ENCODE measurements at places on chromosomes 5 and 9.

DNA sequence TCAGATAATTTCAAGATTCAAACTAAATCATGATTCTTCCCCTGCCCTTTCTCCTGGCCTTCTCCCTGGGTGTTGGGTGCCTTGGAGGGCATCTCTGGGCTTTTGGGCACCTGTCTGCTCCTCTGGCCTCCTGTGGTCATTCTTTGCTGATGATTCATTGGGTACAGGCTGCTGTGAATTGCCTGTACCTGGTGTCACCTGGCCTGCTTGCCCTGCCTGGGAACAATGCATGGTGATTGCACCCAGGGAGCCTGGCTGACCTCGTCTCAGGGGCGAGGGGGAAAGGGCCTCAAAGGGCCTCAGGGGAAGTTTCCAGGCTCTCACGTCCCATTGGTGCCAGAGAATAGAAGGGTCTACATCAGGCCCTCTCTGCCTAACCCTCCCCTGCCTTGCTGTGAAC lies 20.1 kb upstream of the CKMT2 start:
- no peak for DNase-seq

GRCh38 chr5:142561486-142562097 lies 124.3 kb downstream of the FGF1 start:
- no peak for DNase-seq

GRCh38 chr9:22423566-22423965 lies 23.1 kb upstream of the DMRTA1 start:
- DNase-seq = no peak

GRCh38 chr9:20620650-20621470 lies 1.4 kb downstream of the MLLT3 start:
- no peak for DNase-seq

DNA sequence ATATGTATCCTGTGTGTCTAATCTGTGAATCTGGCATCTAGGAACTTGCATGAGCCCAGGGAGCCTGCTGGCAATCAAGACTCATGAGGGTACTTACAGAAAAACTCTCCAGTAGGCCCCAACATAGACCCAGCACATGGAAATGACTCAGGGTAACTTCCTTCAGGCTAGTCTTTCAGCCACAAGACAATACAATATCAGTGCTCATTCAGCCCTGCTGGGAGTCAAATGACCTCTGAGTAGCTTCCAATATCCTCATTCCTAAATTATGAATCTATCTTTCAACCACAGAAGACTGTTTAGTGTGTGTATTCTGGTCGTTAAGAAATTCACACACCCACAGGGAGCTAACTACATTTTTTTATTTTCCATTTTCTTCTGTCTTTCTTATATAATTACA lies 1273.0 kb downstream of the EFNA5 start:
- DNase-seq = no peak

DNA sequence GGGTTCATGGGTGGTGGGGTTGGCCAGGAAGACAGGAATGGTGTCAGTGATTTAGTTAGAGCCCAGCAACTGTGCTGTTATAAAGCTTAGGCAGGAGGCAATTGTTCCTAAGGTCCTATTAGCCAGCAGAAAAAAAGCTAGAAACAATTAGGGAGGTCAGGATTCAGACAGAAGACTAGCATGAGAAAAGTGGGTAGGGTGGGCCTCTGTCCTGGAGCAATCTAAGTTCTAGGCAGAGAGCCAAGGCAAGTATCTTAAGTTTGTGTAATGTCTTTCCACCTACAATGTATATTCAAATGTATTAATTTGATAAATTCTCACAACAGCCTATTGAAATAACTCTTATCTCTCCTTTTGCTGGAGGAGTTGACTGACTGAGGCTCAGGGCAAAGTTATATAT lies 6.1 kb upstream of the ZFAND5 start:
- no peak for DNase-seq

- no peak for DNase-seq
Observed at GRCh38 chr9:22731786-22732185, 285.2 kb downstream of the DMRTA1 start.

GRCh38 chr9:126945682-126946081 lies 31.1 kb downstream of the RALGPS1 start:
- DNase-seq = peak; percentile 57

DNA sequence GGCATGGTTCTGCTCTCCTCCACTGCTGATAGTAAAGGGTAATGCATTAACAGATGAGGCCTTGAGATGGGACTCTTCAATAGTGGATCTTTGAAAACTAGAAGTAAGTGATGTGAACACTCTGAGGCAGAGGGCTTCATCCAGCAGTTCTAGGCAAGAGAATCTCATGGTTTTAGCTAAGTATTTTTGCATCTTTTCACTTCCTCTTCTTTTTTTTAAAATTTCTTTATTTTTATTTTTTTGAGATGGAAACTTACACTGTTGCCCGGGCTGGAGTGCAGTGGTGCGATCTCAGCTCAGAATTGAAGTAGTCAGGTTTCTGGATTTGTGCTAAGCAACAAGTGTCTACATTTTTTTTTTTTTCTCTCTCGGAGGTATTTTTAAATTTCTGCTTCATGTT lies 101.9 kb downstream of the MTRR start:
- no peak for DNase-seq

DNA sequence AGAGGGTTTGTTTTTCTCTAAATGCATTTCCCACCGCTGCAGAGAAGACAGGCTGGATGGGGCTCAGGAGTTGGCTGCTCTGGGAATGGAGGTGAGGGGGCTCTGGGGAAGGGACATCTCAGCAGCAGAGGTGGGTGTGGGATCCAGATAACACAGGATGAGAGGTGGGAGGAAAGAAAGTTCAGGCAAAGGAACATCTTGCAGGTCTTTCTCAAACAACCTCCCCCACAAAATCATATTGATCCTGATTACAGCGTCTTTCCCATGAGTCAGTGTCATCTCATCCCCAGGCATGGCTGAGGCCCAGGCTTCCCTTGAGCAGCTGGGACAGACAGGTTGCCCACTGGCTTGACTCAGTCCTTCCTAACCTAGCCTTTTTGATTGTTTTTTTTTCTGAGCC lies 11.3 kb upstream of the ACSL6 start:
- DNase-seq = no peak

GRCh38 chr5:117183326-117183725 lies 608.7 kb upstream of the SEMA6A start:
- DNase-seq = no peak

DNA sequence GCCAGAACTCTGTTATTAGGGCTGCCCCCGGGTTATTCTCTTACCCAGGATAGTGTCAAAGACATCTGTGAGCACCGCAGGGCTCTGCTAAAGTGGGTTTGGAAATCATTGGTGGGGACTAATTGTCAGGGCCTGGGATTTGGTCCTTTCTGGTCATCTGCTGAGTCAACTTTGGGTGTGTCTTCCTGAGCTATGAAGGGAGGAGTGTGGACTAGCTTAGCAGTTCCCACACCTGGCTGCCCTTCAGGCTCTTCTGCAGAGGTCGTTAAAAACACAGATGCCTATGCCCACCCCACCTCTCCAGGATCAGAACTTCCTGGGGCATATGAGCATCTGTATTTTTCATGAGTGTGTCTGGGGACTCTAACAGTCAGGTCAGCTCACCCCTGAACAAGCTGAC lies 352.2 kb downstream of the SLIT3 start:
- DNase-seq = no peak

DNA sequence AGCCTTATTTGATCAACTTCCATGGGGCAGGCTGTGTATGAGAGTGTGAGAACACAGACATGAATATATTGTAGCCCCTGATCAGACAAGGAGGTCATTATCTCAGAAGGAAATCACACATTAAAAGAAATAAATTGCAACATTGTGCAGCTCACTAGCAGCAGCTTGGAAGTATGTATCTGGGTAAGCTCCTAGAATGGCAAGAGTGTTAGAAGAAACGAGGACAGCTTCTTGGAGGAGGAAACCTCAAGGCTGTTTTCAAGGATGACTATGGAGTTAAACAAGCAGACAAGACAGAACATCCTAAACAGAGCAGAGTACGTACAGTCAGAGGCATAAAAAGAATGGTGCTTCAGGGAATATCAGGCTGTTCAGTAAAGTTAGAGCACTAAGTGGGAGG lies 511.0 kb downstream of the SLCO4C1 start:
- DNase-seq = no peak

DNA sequence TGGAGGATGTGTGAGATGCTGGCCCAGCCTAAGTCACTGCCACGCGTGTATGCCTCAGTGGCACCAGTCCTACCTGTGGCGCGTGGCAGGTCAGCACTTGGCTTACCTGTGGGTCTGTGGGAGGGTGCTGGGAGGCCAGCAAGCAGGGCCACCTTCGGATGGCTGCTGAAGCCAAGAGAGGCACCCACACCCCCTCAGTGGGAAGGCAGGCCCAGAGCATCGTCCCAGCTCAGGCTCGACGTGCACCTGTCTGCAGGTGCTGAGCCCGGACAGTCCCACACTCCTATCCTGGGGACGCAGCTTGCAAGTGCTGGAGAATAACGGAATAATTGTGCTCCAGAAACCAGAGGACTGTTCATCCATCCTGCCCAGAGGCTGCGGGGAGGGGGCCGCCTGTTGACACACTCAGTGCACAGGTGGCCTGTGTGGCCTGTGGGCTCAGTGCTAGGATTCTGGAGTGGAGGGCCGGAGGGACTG lies 24.0 kb downstream of the NKD2 start:
- DNase-seq = no peak

DNA sequence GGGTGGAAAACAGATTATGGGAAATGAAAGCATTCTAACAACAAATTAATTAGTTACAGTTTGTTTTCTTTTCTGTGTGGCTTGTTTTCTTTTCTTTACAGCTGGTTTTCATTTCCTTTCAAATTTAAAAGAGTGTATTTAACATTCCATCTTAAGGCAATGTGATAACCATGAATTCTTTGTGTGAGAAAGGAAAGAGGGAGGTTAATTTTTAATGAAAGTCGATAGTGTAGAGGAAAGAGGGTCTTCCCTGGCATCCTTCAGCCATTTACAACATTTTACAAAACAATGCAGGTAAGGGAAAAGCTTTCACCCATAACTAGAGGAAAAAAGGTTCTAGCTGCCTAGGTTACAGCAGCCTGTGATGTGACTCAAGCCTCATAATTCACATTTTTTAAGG lies 43.9 kb upstream of the IL33 start:
- no peak for DNase-seq

GRCh38 chr5:150254363-150254762 lies 35.2 kb downstream of the CAMK2A start:
- DNase-seq = no peak

GRCh38 chr9:137478962-137479861 lies 20.1 kb upstream of the NSMF start:
- DNase-seq = no peak

GRCh38 chr5:133145436-133146170 lies 93.8 kb downstream of the HSPA4 start:
- no peak for DNase-seq

GRCh38 chr5:65012301-65012892 lies 243.7 kb downstream of the CWC27 start:
- DNase-seq = no peak

- DNase-seq = no peak
Observed at GRCh38 chr5:15009420-15009819, 137.8 kb upstream of the ANKH start.

DNA sequence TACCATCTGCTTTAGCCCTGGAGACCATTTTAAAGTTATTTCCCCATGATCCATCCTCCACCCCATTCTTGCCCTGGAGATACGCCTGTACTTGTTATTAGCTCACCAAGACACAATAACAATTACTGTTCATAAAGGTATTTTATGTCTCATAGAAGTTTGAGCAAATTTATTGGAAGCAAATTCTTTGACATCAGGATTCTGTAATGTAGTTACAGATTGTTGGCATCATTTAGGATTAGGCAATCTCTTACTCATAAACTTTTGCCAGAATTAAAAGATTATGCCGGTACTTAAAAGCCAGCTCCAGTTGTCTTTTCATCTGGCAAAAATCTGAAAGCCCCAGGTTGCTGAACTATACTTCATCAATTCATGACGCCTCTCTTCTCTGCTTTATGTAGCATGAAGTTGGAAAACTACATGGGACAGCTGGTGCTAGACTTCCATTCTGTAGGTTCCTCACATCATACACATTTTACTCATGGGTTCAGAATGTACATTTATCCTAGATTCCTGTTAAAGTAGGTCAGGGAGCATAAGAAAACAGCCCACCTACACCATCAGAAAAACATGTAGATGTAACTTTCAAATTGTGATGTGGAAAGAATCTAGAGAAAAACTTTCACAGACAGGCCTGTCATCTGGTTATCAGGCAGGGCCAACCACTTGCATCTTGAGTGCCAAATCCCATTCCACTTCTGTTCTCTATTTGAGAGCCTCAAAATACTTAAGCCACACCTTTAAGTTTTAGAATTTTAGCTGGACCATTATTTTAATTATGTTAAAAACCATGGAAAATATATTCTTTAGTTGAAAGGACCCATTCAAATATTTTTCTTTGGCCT lies 14.0 kb downstream of the ATP10B start:
- DNase-seq = no peak

DNA sequence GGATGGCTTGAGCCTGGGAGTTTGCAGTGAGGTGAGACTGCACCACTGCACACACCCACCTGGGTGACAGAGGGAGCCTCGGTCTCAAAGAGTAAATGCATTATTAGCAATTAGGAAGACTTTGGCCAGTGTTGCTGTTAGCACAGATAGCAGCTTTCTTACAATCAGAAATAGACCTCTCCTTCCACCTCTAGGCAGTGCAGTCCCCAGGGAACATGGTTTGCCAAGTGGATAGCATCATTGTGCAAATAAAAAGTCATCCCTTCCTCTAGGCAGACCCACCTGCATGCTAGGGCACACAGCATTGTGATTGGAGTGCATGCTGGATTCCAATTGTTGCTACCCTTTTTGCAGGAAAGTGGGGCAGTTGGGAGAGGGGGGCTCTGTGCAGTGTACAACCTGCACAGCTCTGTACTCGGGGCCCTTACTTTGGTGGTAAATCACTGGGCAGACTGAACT lies 77.9 kb upstream of the KLF9 start:
- no peak for DNase-seq

- DNase-seq = no peak
Observed at GRCh38 chr5:102638912-102639652, 116.0 kb upstream of the PAM start.

DNA sequence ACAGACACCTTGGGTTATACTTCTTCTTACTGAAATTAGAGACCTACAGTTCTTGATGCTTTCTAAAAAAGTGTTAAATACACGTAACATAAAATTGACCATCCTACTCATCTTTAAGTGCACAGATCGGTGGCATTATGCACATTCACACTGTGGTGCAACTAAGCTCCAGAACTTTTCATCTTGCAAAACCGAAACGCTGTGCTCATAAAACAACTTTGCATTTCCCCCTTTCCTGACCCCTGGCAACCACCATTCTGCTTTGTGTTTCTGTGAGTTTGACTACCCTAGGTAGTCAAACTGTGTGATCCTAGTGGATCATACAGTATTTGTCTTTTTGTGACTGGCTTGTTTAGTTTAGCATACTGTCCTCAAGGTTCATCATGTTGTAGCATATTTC lies 3.9 kb downstream of the MVB12B start:
- DNase-seq = no peak

DNA sequence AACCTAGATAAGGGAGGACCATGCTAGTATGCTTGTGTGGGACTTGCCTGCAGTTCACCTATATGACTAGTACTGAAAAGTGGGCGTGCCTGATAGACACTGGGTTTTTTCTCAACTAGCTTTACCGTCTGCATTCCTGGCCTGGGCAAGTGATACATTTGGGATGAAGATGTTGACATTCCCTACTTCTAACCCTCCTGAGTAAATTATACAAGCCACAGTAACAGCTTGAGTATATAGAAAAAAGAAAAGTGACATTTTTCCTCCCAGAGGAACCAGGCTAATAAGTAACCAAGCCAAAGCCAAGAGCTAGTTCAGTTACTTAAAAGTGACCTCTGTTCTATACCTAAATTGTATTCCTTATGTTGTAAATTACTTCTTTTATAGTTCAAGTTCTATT lies 153.8 kb upstream of the CYLC2 start:
- no peak for DNase-seq

All from SIG-M5 (cell line).